HuH-7.5 (cell line): ENCODE measurements at places on chromosomes 7 and 10.
A peak's percentile ranks its signal among the peaks of the same experiment; 100 is the strongest.

- peak; percentile 12 for DNase-seq
Observed at GRCh38 chr10:88385601-88386203, 197.4 kb downstream of the RNLS start.

- no peak for DNase-seq
Observed at GRCh38 chr7:100088095-100088620, 611 bp upstream of the COPS6 start.

DNA sequence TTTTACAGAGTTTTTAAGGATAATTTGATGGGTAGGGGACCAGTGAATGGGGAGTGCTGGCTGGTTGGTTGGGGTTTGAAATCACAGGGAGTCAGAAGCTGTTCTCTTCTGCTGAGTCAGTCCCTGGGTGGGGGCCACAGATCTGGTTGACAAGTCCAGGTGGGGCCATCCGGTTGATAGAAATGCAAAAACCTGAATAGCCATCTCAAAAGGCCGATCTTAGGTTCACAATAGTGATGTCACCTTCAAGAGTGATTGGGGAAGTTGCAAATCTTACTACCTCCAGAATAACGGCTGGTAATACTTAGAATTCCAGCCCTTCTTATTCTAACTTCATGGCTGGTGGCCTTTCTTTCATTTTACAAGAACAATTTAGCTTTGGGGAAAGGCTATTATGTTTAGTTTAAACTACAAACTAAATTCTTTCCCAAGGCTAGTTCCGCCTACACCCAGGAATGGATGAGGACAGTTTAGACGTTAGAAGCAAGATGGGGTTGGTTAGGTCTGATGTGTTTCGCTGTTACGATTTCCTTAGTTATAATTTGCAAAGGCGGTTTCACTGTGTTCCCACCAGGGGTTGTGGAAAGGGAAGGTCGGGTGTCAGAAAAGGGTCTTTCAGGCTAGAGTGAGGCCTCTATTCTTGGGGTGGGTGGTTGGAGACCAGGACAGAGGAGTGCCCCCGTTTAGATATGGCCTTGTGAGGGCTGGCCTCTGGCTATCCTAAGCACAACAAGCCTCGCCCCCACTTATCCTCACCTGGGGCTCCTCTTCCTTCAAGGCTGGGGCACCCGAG lies 27.4 kb downstream of the IFT22 start:
- no peak for DNase-seq

DNA sequence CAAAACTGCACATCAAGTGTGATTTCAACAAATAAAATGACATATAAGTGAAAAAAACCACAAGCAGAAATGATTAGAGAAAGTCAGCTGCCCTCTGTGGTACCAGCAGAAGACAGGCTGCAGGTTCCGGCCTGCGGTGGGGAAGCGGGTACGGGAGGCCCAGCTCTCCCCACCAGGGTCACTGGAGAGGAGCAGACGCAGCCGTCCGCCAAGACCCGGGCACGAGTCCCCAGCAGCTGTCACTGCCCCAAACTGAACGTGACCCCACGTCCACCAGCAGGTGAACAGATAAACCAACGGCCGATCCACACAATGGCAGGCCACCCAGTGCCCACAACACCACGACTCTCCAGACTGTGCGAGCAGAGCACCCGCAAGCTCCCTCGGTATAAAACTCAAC lies 16.1 kb upstream of the MICALL2 start:
- no peak for DNase-seq

GRCh38 chr10:80487791-80488538 lies 33.9 kb downstream of the TSPAN14 start:
- DNase-seq, result no peak

- DNase-seq, result no peak
Observed at GRCh38 chr7:76354516-76354915, 4.3 kb downstream of the YWHAG start.

DNA sequence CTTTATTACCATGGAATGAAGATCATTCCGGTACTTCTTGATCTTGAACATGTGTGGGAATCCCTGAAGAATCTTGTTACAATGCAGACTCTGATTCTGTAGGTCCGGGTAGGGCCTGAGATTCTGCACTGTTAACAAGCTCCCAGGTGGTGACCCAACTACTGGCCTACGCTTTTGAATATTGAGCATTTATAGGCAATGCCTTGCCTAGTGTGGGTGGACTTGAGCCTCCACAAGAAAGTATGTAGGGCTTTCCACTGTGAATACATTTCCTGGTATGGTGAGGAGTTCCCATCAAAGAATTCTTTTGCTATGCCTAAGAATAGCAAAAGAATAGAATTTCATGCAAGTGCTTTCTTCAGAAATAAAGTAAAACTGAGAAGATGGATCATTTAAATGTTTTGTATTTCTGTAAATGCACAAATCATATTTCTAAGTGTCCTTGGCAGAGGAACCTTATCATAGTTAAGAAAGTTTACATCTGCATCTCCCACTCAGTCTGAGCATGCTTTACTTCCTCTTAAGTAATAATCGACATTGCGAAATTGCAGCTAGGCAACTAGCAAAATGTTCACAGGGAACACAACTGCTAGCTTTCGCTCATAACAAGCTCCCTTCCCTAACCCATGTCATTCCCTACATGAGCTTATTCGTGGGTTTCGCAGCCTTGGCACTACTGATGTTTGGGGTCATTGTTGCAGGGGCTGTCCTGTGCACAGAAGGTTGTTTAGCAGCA lies 71.4 kb downstream of the AHR start:
- DNase-seq, result peak; percentile 38

GRCh38 chr7:106050746-106051117 lies 61.4 kb downstream of the SYPL1 start:
- DNase-seq, result no peak

DNA sequence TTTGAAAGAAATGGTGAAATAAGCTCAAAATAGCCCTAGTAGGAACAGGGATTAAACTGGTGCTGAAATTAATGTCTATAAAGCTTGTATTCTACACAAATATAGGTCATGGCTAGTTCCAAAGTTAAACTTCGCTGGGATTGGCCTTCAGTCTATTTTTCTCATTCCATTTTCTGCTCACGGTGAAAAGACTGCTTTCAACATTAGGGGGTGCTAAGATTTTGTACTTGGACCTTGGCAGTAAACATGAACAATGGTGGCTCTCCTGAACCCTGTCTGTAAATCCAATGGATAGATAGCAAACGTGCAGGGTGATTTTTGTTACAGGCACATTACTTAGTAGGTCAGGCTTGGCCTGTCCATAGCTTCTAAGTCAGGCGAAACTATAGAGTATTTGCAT lies 36.0 kb upstream of the RSU1 start:
- no peak for DNase-seq

DNA sequence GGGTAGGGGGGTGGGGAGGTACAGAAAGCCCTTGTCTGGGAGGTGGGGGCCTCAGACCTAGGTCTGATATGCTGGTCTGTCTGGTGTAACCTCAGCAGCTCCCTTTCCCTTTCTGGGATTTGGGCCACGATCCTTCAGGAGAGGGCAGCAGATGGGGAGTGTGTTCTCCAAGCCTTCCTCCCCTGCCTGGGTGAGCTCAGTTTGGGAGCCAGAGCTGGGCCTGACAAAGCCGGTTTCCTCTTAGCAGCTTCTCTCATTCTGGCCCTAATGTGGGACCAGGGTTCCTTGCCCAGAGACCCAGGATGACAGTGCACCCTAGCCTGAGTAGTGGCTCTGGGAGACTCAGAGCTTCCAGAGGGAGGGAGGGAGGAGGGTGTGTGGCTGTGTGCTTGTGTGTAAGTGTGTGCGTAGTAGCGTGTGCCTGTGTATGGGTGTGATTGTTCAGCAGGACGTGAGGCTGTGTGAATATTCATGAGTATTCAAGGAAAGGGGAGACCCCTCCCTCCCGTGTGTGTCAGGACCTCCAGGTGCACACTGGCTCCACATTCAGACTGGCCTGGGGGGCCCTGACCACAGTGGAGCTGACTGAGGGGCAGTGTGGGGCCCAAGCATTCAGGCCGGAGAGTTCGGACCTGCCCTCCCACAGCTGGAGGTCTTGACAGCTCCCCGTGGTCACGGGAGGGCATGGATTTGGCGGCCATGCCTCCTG lies 96.5 kb downstream of the ZMIZ1 start:
- DNase-seq, result no peak
